OCI-LY7 (cell line): ENCODE measurements at places on chromosomes 3 and 15. TPM values are rescaled to one million over a fixed set of nuclear protein-coding genes. Genes with fewer than 3 reads are reported as not detected.

PPP2R3A gene
- total RNA-seq = 0.27 and 0.28 TPM in 2 replicates

ZPLD1 gene
- not detected in 2 replicates for total RNA-seq

GHSR gene
- not detected in 2 replicates for total RNA-seq

OR5K2 gene
- not detected in 2 replicates for total RNA-seq

LRRIQ4 gene
- total RNA-seq = 0.17 and 0.39 TPM in 2 replicates

FOXB1 gene
- not detected in 2 replicates for total RNA-seq

DNA sequence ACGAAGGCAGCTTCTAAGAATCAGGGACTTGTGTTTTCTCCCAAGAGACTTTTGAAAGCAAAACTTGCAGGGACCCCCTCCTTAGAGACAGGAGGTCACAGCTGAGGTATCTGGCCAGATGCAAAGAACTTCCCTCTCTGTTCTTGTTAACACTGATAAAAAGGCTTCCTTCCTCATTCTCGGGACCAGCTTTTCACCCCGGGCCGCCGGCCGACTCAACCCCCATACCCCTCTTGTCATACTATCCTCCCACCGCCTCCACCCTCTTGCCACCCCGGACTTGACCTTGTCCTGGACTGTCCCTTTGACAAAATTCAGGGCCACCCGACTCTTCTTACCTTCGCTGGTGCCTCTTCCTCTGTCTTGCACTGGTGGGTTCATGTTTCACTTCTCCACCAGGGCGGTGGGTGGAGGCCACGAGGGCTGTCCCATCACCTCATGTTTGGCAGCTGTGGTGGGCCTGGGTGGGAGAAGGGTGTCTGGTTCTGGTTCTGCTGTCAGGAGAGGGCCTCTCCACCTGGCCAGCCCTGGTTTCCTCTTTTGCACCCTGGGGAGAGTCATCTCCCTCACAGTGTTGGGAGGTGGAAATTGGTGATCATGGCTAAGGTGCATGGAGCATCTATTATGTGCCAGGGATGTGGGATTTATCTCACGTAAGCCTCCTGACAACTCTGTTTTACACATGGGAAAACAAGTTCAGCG is 32.5 kb downstream of the BHLHE40 start:
- peak; percentile 87 for DNase-seq

- peak; percentile 55 for DNase-seq
Observed at GRCh38 chr3:131033480-131034080, 6.9 kb downstream of the NEK11 start.

DNA sequence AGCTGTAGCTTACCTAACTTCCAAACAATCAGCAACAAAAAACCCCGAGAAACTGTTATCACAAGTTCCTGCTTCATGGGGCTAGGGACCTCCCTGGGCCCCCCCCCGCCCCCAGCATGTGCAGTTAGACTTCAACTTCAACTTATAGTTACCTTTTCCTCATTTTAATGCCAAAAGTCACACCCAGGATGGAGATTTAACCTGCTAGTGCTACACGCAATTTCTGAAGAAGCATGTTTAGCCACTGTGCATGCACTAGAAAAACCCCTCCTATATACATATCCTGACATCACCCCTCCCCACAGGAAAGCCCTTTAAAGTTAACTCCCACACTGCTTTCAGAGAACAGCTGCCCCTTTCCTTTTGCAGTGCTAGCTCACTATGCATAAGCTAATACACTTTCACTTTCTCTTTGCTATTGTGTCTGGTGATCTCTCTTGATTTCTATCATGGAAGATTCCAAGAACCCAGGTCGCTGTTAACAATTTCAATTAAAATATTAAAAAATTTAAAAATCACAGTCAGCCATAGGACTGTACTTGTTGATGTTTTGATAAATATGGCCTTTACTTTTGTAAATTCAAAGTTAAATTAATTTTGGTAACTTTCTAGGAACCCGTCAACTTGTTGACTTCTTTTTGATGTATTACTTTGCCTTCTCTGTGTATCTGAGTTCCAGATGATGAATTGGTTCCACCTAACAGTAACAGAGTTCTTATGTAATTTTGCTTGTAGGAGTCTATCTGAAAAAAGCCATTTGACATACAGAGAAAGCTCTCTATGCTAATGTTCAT is 75.2 kb upstream of the ACAD9 start:
- peak; percentile 85 for DNase-seq

DNA sequence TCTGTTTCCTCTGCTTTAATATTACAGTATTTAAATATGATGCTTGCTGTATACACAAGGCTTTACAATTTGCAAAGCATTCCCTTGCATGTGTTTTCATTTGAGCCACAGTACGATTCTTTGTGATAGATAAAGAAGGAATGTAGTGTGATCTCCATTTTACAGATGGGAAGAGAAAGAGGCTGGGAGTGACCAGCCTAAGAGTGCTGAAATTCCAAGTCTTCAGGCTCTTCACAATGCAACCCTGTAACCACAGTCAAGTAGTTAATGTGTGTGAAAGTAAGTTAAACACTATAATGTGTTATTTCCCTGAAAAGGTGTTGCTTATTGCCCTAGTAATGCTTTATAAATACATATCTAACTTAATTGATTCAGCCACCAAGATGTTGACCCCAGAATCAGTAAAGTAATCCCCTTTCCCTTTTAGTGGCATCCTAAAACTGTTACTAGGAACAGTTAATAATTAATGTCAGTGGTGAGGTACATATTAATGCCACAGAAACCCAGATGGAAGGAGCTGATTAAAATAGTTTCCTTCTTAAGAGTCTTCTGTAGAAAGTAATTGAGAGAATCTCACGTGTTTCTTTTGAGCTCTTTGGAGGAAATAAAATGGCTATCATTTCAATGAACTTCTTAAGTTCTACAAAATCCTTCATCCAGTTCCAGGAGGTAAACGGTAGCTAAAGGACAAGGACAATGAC is 110.4 kb downstream of the IL12A start:
- no peak for DNase-seq

- peak; percentile 62 for DNase-seq
Observed at GRCh38 chr3:51799879-51800749, 21.1 kb upstream of the IQCF6 start.

DNA sequence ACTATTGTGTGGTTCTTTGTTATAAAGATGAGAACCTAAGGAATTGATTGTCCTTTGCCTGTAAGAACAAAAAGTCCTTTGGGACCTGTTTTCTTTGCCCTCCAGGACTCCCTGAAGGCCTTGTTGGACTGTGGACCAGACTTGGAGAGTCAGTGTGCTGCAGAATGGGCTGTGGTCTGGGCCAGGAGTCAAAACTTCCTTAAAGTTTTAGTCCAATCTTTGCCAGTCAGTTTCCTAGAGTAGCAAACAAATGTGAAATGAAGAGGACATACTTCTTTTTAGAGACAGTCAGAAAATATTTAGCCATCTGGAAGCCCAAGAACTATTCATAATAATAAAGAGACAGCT is 45.4 kb downstream of the PDE8A start:
- no peak for DNase-seq

GRCh38 chr3:72739531-72740466 is 108.4 kb downstream of the SHQ1 start:
- DNase-seq = no peak

- no peak for DNase-seq
Observed at GRCh38 chr3:155026999-155027591, 53.0 kb upstream of the MME start.

DNA sequence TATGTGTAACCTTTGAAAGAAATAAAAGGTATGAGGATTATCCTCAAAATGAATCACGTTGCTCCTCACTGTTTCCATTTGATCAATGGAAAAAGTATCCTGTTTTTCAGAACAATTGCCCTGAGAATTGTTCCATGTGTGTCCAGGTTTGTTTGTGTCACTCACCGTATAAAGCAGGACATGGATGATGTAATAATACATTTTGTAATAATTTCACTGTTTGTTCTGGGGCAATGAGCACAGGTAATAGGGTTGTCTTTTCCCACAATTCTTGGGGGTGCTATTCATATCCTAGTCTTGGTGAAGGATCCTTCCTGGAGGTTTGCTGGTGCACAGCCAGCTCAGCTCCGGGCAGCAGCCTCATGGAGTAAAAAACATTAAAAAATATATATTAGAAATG is 510.8 kb upstream of the MCTP2 start:
- DNase-seq = no peak

- no peak for DNase-seq
Observed at GRCh38 chr15:91919014-91919534, 65.6 kb downstream of the SLCO3A1 start.

- no peak for DNase-seq
Observed at GRCh38 chr15:83112233-83112955, 4.9 kb downstream of the TM6SF1 start.

DNA sequence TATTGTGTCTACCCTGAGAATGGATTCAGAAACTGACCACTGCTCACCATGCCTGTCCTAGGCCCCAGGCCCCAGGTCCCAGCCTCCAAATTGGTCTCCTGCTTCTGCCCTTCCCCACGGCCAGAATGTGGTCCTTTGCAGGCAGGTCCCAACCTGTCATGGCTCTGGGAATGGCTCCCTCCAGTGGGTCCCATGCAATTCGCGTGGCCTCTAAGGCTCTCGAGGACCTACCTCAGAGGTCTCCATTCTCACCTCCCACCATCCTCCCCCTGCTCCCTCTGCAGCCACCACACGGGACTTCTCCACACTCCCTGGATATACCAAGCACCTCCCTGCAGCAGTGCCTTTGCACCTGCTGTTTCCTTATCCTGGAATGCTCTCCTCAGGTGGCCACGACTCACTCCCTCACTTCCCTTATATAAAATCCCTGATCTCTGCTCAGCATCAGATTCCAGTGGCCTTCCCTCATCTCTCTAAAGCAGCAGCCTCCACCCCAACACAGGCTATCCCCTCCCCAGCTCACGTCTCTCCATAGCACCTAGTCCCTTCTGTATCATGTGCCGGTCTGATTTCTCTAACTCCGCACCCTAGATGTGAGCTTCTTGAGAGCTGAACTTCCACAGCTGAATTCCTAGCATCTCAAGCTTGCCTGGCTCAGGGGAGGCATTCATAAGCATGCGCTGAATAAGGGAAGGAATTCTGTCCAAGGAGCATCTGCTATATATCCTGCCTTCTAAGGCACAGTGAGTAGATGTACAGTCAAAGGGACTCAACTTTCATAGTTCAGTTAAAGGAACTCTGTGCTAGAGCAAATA is 56.9 kb downstream of the ARRDC4 start:
- no peak for DNase-seq

DNA sequence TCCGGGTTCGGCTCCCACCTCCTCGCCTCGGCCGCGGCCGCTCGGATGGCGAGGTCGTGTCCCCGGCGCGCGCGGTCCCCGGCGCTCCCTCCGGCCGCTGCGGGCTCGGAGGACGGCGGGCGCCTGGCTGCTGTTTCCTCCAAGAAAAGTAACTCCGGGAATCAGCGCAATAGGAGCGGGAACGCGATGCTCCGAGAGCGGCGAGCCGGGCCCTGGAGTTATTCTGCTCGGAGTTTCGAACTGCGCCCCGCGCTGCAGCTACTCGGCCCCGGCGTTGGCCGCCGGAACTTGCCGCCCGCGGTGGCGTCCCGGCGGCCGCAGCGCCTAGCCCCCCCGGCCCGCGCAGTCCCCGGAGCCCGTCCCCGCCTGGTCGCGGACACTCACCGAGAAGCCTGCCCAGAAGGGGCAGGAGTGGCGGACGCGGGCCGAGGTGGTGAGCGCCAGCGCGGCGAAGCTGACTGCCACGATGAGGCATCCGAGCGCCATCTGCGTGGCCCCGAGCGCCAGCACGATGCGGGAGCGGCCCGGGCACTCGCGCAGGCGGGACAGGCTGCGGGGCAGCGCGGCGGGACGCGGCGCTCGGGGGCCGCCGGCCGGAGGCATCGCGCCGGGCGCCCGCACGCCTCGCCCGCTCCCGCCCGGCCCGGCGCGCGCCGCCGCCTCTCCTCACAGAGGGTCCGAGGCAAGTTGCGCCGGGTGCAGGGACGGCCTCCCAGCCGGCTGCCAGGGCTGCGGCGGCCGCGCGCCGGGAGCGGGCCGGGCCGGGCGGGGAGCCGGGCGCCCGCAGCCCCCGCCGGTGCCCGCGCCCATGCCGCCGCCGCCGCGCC is 251.9 kb downstream of the TJP1 start:
- no peak for DNase-seq
